IMR-90 (cell line): ENCODE measurements at places on chromosomes 13 and 19. TPM values are rescaled to one million over a fixed set of nuclear protein-coding genes. Genes with fewer than 3 reads are reported as not detected.

- peaks cover 2% of the 10 kb centered on the region for H3K27me3 ChIP-seq
- no peak for DNase-seq
- no peak overlapping the region for H3K4me3 ChIP-seq
- no peaks in the 10 kb centered on the region for H3K36me3 ChIP-seq
- no peak overlapping the region for H3K27ac ChIP-seq
Observed at GRCh38 chr13:46168783-46169182, 13.2 kb downstream of the LCP1 start.

Gene EBI3
- 0.28 and 0.36 TPM in 2 replicates for total RNA-seq

Gene ZNF570
- total RNA-seq: 8.1 and 9.3 TPM in 2 replicates

- 0 out of 2 replicates have a peak, but pooled peaks cover 2% of the 10 kb centered on the region for H3K27me3 ChIP-seq
- H3K4me1 ChIP-seq: peaks cover 15% of the 10 kb centered on the region
- H3K27ac ChIP-seq: peak overlapping the region; percentile 29
- peak overlapping the region; percentile 80 for H3K4me3 ChIP-seq
- DNase-seq: no peak
Observed at GRCh38 chr19:43464134-43464775, 1.2 kb downstream of the LYPD3 start.
